Mesendoderm (in vitro differentiated cells): ENCODE measurements at places on chromosomes 7 and 10.

DNA sequence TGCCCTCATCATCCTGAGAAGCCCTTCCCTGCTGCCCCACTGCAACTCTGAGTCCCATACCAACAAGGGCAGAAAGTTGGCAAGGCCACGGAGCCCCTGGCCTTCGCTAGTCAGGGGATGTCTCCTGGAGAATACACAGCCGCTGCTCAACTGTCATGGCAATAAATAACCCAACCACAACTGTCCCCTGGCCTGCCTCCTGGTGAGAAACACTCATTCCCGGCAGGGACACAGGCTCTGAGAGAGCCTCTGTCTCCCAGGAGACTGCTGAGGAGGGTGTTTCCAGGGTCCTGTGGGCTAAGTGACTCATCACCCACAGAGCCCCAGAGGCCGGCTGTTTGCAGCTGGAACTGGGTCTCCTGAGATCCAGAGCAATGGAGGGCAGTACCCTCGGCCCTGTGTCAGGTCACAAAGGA, 354.1 kb downstream of the TNS3 start:
- no peak for DNase-seq

DNA sequence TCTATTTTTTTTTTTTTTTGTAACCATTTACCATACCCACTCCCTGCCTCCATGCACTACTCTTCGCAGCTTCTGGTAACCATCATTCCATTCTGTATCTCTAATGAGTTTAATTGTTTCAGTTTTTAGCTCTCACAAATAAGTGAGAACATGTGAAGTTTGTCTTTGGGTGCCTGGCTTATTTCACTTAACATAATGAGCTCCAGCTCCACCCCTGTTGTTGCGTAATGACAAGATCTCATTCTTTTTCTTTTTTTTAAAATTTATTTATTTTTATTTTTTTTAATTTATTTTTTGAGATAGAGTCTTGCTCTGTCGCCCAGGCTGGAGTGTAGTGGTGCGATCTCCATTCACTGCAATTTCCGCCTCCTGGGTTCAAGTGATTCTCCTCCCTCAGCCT, 142.3 kb upstream of the PCLO start:
- no peak for DNase-seq

GRCh38 chr10:118953598-118954393, 75.7 kb upstream of the NANOS1 start:
- no peak for DNase-seq

GRCh38 chr7:86094166-86094669, 549.5 kb upstream of the GRM3 start:
- DNase-seq = no peak

DNA sequence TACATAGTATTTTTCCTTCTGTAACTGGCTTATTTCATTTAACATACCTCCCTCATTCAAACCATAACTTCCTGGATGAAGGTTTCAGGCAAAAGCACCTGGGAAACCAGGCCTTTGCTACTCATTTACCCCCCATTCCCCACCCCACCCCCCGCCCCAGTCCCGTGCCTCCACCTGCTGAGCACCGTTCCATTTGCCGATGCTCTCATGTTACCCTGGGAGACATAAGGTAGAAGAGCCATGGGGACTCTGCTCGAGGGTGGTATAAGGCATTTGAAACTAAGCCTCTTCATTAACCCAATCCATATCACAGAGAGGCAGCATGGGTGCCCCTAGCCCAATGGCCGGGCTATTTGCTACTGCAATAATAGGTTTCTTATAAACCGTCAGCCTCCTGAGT, 22.2 kb upstream of the MCM10 start:
- no peak for DNase-seq

DNA sequence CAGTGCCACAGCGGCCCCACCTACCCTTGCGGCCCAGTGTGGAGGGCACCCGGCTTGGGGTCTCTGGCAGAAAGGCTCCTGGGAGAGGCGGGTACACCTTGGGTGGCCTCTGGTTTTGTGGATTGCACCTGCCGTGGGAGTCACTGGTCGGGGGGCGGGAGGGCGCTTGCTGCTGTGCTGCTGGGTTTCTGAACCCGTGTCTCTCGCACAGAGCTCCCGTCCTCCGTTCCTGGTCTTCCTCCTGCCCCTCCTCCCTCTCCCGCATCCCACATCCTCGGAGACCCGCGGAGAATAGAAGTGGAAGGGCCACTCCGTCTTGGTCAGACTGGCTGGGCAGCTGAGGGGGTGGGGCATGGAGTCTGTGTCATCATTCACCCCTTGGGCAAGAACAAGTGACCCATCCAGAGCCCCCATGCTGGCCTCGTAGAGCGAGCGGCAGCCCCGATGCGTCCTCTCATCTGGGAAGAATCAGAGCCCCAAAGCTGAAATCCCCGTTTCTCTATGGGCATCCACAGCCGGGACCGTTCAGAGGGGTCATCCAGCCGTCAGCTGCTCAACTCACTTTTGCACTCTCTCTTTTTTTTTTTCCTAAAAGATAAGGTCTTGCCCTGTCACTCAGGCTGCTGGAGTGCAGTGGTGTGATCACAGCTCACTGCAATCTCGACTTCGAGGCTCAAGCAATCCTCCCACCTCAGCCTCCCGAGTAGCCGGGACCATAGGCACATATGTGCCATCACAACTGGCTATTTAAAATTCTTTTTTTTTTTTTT, 4.0 kb downstream of the MAFK start:
- no peak for DNase-seq

- no peak for DNase-seq
Measured at GRCh38 chr7:44291066-44291732, 34.2 kb downstream of the CAMK2B start.

- DNase-seq = no peak
Measured at GRCh38 chr10:1448252-1448930, 288.9 kb downstream of the ADARB2 start.

DNA sequence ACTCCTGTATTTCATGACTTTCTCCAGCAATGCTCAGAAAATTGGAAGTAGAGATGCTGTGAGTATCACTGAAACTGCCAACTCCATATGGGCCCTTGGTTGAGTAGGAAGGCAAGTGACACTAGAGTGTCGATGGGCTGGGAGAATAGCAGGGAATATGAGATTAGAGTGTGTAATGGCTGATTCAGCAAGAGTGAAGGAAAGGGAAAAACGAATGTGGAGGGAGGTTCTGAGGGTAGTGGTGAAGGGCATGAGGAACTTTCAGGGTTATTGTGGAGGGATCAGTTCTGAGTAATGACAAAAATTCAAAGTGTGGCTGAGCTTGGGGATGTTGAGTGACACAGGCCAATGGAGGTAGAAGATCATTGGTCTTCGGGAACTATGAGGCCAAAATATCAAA, 49.0 kb upstream of the PCGF5 start:
- DNase-seq = no peak

GRCh38 chr7:69598487-69599285, 411 bp downstream of the AUTS2 start:
- DNase-seq = peak; percentile 70

- DNase-seq = no peak
Measured at GRCh38 chr10:107340326-107340725, 175.8 kb upstream of the SORCS1 start.
